ENCODE measurements at places on chromosomes 11 and 22. TPM values are rescaled to one million over a fixed set of nuclear protein-coding genes. Genes with fewer than 3 reads are reported as not detected.
A peak's percentile ranks its signal among the peaks of the same experiment; 100 is the strongest.

Gene SLC25A45
- total RNA-seq: 7.0 TPM

Gene NDUFS8
- total RNA-seq: 109 TPM

Gene BLID
- not detected for total RNA-seq

Gene TCN1
- under 0.01 TPM for total RNA-seq

- DNase-seq: no peak
These were observed 186.5 kb downstream of the SBF2 start for GRCh38 chr11:10107497-10107896.

GRCh38 chr22:46508491-46508999, 28.9 kb downstream of the CELSR1 start:
- no peak for DNase-seq

- no peak for DNase-seq
These were observed 37.5 kb upstream of the LINC01488 start for GRCh38 chr11:69443968-69444364.

DNA sequence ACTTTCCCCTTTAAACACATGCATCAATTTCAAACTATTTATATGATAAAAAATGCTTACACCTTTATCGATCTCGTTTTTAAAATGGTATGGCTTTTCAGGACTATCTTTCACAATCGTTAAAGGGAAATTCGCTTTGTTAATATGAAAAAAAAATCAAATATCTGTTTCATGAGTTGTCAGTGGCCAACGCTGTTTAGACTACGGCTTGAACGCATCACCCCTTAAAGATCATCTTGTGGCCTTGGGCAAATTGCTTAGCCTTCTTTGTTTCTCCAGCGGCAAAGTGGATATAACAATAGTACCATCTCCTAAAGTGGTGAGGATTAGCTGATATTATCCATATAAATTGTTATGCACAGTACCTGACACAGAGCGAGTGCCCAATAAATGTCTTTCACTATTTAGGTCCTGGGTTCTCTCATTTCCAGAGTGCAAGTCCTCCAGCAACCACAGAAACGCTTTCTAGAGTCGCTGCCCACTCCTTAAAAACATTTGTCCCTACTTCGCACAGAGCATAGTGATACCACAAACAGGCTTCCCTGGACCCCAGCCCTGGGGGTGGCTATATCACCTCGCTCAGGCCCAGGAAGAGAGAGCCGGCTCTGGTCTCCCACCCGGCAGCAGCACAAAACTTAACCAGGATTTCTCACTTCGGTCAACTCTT, 904 bp downstream of the SLC35F2 start:
- no peak for DNase-seq

DNA sequence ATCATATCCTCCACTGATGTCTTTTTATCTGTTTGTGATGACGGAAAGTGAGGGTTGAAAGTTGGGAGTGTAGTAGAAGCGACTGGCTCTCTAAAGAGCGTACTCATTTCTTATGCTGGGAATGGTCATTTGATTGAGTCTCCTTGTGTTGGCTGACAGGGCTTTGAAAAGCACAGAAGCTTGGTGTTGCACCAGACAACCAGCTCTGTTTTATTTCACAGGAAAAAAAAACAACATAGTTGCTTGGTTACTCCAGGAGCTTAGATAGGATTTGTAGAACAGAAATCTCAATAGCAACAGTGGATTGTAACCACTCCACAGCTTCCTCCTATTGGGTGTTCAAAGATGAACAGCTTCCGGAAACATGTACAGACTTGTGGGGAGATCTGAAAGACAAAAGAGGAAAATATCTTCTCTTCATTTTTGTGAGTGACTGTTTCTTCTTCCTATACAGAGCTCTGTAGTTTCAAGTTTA, 2.7 kb downstream of the RBM14 start:
- peak; percentile 64 for DNase-seq

DNA sequence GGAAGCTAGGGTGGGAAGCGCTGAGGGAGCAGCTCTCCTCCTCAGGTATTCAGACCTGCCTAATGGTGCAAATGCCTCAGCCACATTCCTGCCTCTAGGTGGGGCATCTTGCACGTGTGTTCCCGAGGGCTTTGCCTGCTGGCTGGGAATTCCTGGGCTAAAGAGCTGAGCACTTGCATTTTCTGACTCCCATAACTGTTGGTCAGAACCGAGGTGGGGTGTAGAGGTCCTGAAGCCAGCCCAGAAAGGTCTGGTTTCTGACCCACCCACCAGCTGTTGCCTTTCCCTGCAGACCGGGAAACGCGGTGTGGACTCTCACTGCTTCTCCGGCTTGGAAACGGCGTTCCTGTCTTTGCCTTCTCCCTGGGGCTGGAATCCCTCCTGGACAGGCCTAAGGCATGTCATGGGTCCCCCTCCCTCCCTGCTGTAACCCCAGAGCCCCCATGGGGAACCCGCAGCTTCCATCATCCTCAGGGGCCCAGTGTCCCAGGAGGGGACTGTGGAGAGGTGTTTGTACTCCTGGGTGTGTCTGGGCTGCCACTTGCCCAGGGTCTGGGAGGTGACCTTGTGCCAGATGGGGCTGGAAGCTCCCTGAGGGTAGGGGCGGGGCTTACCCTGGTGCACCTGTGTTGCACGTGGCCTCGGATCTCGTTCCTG, 24.0 kb upstream of the SMIM38 start:
- DNase-seq: no peak

DNA sequence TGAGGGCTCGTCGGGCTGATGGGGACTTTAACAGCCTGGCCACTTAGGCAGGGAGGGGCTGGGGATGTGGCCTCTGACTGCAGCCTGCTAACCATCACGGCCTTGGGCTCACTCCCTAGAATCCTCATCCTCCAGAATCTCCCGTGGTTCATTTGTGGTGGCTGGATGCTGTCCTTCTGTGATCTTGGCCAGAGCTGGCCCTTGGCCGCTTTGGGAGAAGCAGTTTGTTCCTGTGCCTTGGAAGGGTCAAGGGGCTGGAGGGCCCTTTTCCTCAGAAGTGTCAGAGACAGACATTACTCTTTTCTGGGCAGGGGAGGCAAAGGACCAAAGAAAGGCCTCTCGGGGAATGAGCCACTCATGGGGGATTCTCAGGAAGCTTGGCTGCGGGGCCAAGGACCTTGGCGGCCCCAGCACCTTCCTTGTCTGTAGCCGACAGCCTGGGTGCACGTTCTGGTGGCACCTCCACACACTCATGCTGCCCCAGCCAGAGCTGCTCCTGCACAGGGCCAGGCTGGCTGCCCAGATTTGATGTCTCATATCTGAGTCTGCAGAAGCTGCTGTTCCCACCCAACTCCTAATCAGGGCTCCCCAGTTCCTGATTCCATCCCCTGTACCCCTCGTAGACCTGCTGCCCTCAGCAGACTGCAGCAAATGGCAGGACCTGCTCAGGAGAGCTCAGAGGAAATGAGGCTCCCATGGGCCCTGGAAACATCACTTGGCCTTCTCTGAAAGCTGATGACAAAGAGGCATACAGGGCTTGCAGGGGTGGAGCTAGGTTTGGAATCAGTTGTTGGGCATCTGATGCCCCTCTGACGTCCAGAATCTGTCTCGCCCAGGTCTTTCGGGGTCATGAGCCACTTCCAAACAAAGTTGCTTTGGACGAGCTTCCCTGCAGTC, 107.7 kb downstream of the CTTN start:
- DNase-seq: no peak

- no peak for DNase-seq
These were observed 44.5 kb downstream of the TRIOBP start for GRCh38 chr22:37741312-37741795.

Measured in hematopoietic multipotent progenitor cell (in vitro differentiated cells).